ENCODE measurements at places on chromosomes 6 and 20. TPM values are rescaled to one million over a fixed set of nuclear protein-coding genes. Genes with fewer than 3 reads are reported as not detected.
A peak's percentile ranks its signal among the peaks of the same experiment; 100 is the strongest.

DNA sequence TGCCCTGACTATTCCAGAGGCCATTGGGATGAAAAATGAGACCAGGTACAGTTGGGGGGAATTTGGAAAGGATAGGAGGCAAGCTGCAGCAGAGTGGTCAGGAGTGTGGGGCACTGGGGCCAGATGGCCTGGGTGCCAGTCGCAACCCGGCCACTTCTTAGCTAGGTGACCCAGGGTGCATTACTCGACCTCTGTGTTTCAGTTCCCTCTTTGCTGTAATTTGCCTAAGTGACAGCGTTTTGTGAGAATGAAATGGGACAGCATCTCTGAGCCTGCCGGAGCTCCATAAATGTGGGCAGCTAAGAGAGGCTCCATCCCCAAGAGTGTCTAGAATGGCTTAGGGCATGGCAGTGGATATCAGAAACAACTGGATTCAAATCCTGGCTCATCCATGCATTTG lies 13.9 kb downstream of the LRFN2 start:
- no peak for DNase-seq

DNA sequence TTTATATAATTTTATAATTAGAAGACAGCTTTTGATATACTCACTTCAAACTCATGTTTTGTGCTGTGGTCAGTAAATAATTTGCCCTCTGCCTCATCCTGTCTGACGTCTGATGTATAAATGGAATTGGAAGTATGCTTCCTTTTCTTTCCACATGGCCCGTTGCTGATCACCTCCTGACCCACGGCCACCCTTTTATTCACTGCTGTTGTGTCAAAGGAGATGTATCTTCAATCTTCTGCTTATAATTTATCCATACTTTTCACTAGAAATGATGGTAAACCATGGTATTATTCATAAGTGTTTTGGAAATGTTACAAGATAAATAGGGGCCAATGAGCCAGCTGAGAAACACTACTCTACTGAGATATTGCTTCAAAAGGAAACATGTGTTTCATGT lies 841.8 kb downstream of the PHF3 start:
- DNase-seq: no peak

- no peak for DNase-seq
Observed at GRCh38 chr20:49907405-49908257, 7.7 kb downstream of the SPATA2 start.

- DNase-seq: no peak
Observed at GRCh38 chr6:72446430-72446829, 175.4 kb upstream of the KCNQ5 start.

- DNase-seq: peak; percentile 90
Observed at GRCh38 chr6:3162565-3163247, 5.4 kb upstream of the TUBB2A start.

The TPX2 gene
- total RNA-seq: 0.79 TPM

The SUPT3H gene
- total RNA-seq: 4.1 TPM

The MCM8 gene
- 6.5 TPM for total RNA-seq

The PGC gene
- not detected for total RNA-seq

Measured in right cardiac atrium (tissue), 5 donors.